Liver (tissue), 10 donors: ENCODE measurements at places on chromosomes 7 and 10.

DNA sequence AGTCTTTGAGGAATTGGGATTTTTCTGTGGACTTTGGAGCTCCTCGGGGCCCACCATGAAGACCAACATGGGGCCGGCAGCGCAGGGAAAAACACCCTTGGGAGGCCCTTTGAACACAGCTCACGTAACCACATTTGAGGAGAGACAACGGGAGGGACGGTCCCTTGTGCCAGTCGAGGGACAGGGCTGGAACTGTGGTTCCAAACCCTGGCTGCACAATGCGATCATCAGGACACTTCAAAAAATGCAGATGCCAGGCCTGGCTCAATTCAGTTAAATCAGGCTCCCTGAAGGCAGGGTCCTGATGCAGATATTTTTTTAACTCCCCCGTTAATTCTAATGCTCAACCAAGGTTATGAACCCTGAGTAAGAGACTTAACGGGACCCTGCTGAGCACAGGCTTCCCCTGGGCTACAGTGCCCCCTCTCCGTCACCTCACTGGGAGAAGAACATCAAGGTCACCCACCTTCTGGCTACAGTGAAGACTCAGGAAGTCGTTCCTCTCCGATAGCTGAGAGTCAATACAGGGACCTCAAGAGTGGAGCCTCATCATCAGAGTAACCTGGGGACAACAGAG lies 30.4 kb downstream of the LYZL1 start:
- no peak for DNase-seq

GRCh38 chr10:69333205-69333604 lies 54.9 kb downstream of the HK1 start:
- no peak for DNase-seq

DNA sequence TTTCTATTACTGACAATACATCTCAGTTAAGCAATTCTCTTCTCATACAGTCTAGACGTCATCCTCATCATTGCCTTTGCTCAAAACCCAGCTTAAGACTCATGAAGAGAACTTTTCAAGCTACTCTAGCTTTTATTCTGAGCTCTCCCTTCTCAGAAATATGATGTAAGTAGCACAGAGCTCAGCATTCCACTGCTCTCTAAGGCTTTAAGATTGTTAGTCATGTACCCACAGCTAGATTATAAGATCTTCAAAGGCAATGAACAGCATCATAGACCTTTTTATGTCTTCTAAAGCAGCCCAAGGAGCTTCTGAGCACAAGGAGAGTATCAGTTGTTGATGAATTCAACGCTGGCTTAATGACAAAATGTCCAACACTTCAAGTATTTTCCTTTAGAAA lies 119.3 kb downstream of the NRP1 start:
- DNase-seq = no peak

- DNase-seq = no peak
Measured at GRCh38 chr7:158887594-158887993, 31.2 kb downstream of the DYNC2I1 start.

GRCh38 chr10:98478430-98479222 lies 31.9 kb upstream of the HPS1 start:
- DNase-seq = no peak
